HFFc6 (cell line): ENCODE measurements at places on chromosomes 12 and 14. TPM values are rescaled to one million over a fixed set of nuclear protein-coding genes. Genes with fewer than 3 reads are reported as not detected.

- no peak overlapping the region for H3K4me3 ChIP-seq
- no peaks in the 10 kb centered on the region for H3K36me3 ChIP-seq
- no peaks in the 10 kb centered on the region for H3K4me1 ChIP-seq
- peaks cover 9% of the 10 kb centered on the region for H3K27me3 ChIP-seq
- no peak for DNase-seq
These were observed 186.1 kb downstream of the KTN1 start for GRCh38 chr14:55766071-55766470.

- peak overlapping the region; percentile 89 for H3K27ac ChIP-seq
- DNase-seq: peak; percentile 76
These were observed 178.2 kb downstream of the AKAP6 start for GRCh38 chr14:32507029-32507984.

- H3K27me3 ChIP-seq: no peaks in the 10 kb centered on the region
- H3K4me1 ChIP-seq: no peaks in the 10 kb centered on the region
- no peak overlapping the region for H3K27ac ChIP-seq
- H3K36me3 ChIP-seq: no peaks in the 10 kb centered on the region
- no peak for DNase-seq
These were observed 50.1 kb downstream of the TMEM132C start for GRCh38 chr12:128316973-128317526.

- H3K36me3 ChIP-seq: no peaks in the 10 kb centered on the region
- H3K27ac ChIP-seq: no peak overlapping the region
- DNase-seq: no peak
- peaks cover 5% of the 10 kb centered on the region for H3K4me1 ChIP-seq
- no peaks in the 10 kb centered on the region for H3K27me3 ChIP-seq
These were observed 29.9 kb downstream of the RXYLT1 start for GRCh38 chr12:63809566-63809965.

GRCh38 chr14:57573173-57573572 lies 79.5 kb upstream of the CCDC198 start:
- H3K4me1 ChIP-seq: no peaks in the 10 kb centered on the region
- H3K4me3 ChIP-seq: no peak overlapping the region
- no peaks in the 10 kb centered on the region for H3K27me3 ChIP-seq
- H3K36me3 ChIP-seq: no peaks in the 10 kb centered on the region
- no peak for DNase-seq
- H3K27ac ChIP-seq: no peak overlapping the region

Gene SCNN1A
- not detected in 3 replicates for total RNA-seq
